ENCODE measurements at places on chromosomes 11 and 22.

DNA sequence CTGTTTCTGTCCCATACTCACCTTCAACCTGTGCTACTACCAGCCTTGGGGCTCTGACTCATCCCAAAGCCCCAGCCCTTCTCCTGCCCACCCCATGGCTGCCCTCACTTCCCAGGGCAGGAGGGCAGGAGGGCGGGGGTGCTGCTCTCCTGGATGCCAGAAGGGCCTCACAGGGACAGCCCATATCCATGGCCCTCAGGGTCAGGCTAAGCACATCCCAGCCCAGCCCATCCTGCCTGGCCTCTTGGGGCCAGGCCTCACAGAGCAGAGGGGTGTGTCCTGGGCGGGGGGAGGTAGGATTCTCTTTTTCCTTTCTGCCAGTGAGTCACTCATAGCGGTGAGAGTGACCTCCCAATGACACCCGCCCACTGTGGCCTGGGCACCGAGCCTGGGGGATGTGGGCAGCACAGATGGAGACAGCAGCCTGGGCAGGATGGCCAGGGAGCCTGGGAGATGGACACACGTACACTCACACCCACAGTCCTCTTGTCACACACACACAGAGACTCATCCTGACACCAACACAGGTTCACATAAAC lies 2.4 kb downstream of the LTBP3 start:
- no peak for DNase-seq

DNA sequence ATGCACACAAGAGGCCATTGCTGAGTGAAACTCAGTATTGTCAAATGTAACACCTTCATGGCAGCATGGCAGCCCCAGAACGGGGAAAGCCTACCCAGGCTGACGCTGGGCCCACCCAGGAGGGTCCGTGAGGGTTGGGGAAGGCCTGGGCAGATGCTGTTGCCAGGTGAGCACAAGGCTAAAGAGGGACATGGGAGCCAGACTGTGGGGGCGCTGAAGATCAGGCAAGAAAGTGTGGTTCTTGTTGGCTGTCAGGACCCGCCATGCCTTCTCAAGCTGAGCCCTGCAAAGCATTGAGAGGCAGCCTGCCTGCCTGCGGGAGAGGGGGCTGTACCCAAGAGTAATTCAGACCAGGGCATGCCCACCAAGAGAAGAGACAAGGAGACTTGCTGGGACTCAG lies 85.0 kb upstream of the PITPNB start:
- no peak for DNase-seq

- DNase-seq = no peak
These were observed 377.0 kb downstream of the ETS1 start for GRCh38 chr11:128210148-128210940.

DNA sequence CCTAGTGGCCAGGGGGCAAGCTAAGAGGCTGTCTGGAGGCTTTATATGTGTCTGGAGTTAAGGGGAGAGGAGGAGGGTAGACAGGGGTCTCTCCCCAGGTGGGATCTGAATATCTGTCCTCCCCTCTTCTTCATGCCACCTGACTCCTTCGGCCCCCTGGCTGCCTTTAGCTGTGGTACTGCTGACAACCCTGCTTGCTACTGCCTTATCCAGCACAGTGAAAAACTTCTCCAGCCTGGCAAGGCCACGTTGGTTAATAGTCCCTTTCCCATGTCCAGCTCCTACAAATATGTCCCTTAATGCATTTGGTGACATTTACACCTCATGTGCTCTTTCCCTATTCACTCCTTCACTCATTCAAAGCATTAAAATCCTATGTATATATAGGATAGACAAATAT lies 42.4 kb upstream of the NNMT start:
- no peak for DNase-seq

GRCh38 chr22:30305906-30306626 lies 16.8 kb upstream of the CASTOR1 start:
- DNase-seq = no peak

DNA sequence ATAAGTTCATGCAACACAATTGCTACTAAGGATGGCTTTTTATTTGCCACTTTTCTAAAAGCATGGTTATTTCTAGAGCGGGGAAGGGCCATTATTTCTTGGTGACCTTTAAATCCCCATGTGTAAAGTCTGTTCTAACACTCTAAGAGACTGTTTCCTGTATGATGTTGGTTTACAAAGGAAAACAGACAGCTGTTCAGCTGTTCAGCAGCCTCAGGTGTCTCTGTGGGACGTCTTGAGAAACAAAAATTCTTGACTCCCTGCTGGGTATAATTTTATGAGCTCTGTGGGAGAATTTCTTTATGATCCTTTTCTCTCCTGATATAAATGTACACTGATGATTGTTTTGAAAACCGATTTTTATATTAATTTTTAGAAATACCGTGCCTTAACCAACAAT lies 13.9 kb downstream of the MUC15 start:
- DNase-seq = no peak

DNA sequence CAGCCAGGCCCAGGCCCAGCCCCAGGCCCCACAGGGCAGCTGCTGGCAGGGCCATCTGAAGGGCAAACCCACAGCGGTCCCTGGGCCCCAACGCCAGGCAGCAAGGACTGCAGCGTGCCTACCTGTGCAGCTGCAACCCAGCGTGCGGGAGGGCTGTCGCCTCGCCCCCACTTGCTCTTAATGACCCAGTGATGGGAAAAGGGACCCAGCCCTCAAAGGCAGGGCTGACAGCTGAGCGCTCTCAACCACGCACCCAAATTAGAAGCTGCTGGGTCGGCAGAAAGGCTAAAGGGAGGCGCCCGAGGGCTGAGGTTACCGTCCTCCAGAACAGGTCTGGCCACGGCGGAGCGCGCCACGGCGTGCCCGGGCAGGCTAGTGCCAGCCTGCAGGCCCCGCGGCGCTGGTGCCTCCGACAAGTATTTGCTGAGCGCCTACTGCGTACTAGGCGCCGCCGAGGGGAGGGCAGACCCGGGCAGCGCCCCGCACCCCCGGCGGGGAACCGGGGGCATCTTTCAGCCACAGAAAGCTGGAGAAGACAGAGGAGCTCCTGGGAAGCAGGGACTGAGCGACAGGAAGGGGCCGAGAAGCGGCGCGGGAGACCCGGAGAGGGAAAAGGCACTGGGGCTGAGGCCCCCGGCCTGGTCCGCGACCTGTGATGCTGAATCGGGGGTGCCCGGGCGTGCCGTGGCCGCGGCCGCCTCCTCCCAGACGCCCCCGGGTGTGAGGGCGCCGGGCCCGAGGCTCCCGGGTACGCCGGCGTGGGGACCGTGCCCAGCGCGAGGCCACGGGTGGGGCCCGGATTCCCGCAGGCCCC lies 773 bp downstream of the HRAS start:
- no peak for DNase-seq

DNA sequence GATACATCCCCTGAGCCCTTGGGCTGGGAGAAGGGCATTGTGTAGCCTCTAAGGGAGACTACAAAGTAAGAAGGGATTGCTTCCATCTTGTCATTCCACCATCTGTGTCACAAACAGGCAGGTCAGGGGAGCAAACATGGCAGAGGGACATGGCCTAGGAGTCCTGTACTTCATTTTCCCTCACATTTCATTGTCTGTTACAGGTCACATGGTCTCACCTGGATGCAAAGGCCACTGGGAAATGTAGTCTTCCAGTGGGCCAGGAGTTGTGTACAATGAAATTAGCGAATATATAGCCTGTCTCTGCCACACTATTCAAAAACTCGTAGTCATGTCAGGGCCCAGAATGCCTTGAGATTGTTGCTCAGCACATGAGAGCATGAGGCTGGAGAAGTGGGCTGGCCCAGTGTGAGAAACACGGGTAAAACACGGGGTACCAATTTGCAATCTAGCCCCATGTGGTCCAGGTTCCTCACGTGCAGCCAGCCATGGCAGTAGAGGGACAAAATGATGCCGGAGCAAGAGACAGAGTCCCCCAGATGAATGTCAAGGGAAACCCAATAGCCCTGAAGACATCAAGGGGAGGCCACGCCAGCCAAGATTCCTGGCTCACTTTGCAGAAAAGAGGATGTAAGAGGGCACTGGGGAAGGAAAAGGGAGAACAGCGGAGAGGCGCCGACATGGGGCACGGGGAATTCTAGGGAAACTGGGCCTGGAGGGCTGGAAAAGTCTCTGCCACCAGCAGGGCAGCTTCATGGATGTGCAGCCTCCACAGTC lies 47.7 kb upstream of the EMID1 start:
- DNase-seq = no peak

GRCh38 chr11:2215561-2216399 lies 44.2 kb upstream of the TH start:
- DNase-seq = no peak

DNA sequence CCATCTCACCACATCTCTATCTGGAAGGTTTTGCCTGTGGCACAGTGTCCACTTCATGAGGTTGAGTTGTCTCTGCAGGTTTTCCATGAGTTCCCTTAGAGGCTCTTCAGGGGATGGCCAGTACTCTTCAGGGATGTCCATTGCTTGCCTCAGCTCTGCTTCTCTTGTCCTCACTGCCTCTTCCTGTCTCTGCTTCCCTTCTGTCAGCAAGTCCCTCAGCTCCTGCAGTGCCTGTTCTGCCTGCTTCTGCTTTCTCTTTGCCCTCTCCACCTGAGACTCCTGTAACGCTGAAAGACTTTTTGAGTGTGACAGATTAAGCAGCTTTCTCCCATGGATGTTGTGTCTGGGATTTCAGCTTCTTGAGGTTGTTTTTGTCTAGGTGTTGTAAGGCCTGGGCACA lies 38.2 kb upstream of the MRPL17 start:
- no peak for DNase-seq
